ENCODE measurements at places on chromosomes 3 and 15.

DNA sequence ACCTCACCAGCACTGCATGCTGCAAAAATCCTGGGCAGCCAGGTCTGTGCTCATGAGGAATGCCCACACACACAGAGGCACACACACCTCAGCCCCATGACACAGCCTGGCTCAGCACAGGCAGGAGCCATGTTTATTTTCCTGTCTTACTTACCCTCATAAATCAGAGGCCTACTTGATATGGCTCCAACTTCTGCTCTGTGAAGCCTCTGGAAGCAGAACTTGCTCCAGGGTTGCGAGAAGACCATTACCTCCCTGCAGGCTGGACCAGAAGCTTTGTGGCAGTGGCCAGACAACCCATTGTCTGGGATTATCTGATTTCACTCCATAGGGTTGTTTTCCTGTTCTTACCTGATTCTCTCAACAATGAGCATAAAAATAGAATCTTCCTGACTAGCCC lies 43.8 kb upstream of the CMTM8 start:
- DNase-seq = no peak

GRCh38 chr3:119184796-119185570 lies 11.6 kb downstream of the UPK1B start:
- peak; percentile 58 for DNase-seq

- no peak for DNase-seq
These were observed 66.3 kb downstream of the TPRG1 start for GRCh38 chr3:189238071-189238470.

DNA sequence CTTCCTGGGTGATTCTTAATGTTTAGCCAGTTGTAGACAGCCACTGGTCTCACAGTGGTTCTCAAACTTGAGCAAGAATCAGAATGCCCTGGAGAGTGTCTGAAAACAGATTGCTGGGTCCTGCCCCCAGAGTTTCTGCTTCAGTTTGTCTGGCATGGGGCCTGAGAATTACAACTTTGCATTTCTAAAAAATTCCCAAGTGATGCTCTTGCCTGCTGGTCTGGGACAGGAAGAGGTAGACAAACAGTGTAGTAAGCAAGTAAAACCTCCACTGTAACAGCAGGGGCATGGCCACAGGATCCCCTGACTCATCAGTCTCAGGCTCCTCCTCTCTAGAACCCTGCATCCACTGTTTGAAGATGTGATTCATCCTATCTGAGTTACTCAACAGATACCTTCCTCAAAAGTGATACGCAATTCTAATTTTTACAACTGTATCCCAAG lies 36.5 kb downstream of the DZIP1L start:
- DNase-seq = no peak

DNA sequence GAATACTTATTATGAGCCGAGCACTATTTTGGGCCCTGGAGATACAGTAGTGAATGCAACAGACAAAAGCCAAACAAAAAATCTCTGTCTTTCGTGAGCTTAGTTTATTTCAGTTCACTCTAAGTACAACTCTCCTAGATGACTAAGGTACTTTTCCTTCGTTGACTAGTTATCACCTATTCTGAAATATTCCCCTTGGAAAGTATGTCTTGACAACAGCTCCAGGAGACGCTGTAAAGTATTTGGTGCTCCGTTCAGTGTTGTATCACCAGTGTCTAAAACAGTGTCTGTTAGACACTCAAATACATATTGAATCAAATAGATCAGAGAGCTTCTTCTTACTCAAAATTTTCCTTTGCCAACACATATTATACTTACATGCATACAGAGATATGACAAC lies 119.6 kb downstream of the TFDP2 start:
- DNase-seq = no peak
